ENCODE measurements at places on chromosomes 3 and 15. TPM values are rescaled to one million over a fixed set of nuclear protein-coding genes. Genes with fewer than 3 reads are reported as not detected.

The GATA2 gene
- 0.28 TPM for total RNA-seq

The TMEM212 gene
- not detected for total RNA-seq

The MAP1A gene
- 1.9 TPM for total RNA-seq

The CMTM8 gene
- total RNA-seq = 3.6 TPM

The ITIH3 gene
- not detected for total RNA-seq

The THRB gene
- not detected for total RNA-seq

The SEMA3G gene
- total RNA-seq = 0.32 TPM

The SPSB4 gene
- not detected for total RNA-seq

The MEX3B gene
- 1.8 TPM for total RNA-seq

GRCh38 chr3:73547427-73548248 is 77.1 kb downstream of the PDZRN3 start:
- DNase-seq = no peak

GRCh38 chr3:169529013-169529412 is 134.5 kb downstream of the MECOM start:
- no peak for DNase-seq

DNA sequence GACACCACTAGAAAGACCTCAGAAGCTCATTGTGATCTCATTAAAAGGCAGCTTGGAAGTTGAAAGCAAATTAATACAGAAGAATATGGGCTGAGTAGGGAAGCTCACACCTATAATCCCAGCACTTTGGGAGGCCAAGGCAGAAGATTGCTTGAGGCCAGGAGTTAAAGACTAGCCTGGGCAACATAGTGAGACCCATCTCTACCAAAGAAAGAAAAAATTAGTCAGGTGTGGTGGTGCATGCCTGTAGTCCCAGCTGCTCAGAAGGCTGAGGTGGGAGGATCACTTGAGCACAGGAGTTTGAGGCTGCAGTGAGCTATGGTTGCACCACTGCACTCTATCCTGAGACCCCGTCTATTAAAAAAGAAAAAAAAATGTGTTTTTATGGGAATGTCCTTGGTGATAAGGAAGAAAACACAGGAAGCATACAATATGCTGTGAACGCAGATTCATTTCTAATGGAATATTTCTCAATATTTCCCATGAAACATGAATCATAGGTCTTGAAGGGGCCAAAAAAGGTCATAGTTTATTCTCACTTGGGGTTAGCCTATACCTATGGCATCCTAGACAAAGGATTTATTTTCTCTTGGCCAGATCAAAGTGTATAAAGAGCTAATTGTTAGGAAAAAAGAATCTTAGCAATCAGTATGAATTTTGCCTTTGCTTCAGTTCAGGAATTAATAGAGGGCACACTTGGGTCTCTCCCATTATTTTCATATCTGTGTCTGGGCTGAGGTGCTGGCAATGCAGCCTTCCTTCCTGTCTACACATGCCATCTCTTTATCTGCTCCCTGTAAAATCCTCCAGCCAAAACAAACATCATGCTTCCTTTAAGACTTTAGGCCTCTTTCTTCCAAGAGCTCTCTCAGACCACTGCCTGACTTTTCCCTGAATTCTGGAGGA is 98.2 kb downstream of the FNDC3B start:
- DNase-seq = no peak

- DNase-seq = no peak
Measured at GRCh38 chr15:96337365-96338023, 7.0 kb downstream of the NR2F2 start.

GRCh38 chr3:58384381-58385090 is 49.1 kb downstream of the PDHB start:
- no peak for DNase-seq

- DNase-seq = no peak
Measured at GRCh38 chr3:33092496-33093254, 4.3 kb downstream of the GLB1 start.

DNA sequence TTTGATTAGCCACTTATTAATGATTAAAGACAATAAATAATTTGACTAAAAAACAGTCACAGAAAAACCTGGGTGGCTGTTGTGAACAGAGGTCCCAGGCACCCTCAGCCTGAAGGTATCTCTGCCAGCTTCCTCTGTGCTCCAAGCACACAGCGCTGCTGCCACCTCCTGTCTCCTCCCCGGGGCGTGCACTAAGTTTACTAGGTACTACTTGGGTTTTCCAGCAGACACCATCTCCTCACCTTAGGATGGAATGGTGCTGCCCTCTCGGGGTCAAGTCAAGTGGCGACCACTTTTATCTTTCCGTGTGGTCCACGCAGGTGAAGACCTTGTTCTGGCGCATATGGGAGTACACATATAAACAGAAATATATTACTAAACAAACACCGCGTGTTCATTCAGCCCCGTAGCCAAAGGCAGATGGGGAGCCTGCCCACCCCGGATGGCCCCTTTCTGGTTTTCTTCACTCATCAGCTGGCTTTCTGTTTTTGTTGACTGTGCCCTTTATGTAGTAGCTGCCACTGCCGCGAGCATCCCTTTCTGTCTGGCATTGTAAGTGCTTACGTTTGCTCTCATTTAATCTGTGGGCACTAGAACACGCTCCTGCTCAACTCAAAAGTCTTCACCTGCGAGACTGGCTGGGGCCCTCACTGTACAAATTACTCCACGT is 128.0 kb downstream of the LRIG1 start:
- DNase-seq = no peak

DNA sequence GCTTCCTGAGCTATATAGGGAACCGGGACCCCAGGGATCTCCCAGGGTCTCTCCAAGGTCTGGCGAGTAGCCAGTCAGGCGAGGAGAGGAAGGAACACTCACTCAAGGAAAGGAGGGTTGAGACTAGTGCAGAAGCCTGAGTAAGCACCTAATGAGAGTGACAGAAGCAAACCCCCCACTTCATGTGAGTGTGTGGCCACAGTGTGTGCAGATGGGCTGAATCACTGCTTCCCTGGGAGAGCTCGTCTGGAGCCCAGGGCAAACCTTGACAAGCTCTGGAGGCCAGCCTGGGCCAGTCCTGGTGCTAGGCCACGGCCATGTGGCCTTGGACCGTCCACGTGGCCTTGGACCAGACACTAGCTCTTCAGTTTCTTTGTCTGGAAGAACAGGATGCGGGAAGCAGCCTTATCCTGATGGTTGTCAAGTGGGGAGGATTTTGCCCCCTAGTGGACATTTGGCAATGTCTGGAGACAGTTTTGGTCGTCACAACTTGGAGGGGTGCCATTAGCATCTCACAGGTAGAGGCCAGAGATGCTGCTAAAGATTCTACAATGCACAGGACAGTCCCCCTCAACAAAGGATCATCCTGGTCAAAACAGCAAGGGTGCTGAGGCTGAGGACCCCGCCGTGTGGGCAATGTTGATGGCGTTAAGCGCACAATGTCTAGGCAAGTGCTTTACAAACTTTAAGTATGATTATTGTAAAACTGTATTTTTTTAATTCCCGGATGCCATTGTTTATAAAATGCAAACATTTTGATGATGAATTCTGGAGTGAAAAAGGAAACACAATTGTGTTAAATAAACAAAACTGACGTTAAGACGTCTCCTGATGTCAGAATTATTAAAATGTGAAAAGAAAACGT is 34.8 kb upstream of the CTSH start:
- no peak for DNase-seq

- DNase-seq = no peak
Measured at GRCh38 chr15:64343841-64344240, 12.1 kb downstream of the CSNK1G1 start.

- no peak for DNase-seq
Measured at GRCh38 chr3:6921066-6921465, 60.2 kb downstream of the GRM7 start.

DNA sequence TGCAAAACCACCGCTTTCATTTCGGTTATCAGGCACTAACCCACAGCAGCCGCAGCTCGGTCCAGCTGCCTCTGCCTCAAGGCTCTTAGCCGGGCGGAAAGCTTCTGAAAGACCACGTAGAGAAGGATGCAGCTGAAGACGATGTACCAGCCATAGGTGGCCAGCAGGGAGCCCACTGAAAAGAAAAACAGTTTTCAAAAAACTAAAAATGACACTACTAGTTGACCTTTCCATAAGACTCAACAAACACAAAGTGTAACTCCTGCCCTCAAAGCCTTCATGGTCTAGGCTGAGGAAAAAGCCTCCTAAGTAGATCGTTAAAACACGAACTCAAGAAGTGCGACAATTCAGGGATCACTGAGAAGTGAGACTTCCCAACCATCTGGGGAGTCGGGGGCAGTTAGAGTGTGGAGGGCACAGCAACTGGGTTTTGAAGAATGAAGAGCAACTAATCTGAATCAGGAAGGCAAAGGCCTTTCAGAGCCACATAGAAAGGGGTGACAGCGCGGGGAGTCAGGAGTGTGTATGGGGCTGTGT is 716 bp downstream of the SELENOS start:
- no peak for DNase-seq

DNA sequence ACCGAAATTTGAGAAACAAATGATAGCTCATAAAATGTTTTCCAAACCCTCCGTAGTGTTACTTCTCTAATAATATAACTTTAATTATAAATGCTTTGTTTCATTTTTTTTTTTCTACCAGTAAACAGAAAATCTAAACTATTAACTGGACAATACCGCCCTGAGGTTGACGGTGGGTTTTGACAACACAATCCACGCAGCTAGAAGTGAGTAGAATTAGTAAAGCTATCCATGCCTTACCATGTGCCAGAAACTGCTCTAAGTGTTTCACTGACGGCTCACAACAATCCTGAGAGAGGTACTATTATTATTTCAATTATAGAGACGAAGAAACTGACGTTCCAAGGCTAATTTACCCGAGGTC is 410 bp downstream of the NDUFAF1 start:
- DNase-seq = no peak

DNA sequence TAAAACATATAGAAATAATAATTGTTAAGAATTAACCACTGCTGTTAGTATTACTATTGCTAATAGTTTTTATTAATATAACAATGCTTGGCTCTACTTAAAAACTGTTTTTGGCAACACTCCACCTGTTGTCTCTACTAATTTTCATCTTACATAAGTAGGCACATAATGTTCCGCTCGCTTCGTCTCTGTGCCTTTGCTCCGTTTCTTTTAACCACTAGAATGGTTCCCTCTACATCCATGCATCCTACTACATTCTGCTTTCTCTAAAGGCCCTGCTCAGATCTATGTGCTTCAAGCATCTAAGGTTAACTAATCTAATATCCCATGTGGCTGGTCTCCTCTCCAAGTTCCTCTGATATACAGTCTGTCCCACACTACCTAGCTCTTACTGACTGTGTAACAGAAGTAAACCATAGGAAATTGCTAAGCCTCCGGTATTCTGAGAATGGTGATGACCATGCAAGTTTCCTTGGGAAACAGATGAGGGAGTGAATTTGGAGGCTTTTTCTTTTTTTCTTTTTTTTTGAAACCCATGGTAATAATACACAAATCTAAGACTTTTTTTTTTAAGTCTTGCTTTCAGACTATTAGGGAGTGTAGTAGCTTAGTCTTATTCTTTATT is 138.3 kb downstream of the P3H2 start:
- DNase-seq = no peak

DNA sequence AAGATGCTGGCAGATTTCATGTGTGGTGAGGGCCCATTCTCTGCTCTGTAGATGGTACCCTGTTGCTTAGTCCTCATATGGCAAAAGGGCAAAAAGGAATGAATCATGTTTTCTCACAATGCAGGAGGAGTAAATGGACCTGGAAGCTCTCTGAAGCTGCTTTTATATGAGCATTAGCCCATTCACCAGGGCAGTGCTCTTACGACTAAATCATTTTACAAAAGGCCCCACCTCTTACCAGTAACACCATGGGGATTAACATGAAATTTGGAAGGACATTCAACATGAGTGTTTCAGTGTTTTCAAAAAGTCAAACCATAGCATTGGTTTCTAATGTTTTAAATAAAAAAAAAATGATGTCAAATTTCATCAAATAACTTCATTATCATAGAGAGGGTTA is 495.7 kb upstream of the CBLB start:
- DNase-seq = no peak

DNA sequence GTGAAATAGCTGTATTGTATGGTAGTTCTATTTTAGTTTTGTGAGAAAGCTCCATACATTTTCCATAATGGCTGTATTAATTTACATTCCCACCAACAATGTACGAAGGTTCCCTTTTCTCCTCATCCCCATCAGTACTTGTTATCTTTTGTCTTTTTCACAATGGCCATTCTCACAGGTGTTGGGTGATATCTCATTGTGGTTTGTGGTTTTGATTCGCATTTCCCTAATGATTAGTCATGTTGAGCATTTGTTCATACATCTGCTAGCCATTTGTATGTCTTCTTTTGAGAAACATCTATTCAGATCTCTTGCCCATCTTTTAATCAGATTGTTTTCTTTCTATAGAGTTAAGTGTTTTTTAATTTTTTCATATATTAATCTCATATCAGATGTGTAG is 931.9 kb downstream of the IGSF11 start:
- no peak for DNase-seq

- DNase-seq = no peak
Measured at GRCh38 chr15:64693134-64693533, 82.3 kb downstream of the RBPMS2 start.

GRCh38 chr3:167823738-167824137 is 88.2 kb downstream of the SERPINI1 start:
- DNase-seq = no peak

- DNase-seq = no peak
Measured at GRCh38 chr3:128911911-128912310, 32.5 kb downstream of the ACAD9 start.
